ENCODE measurements at places on chromosomes 12 and 14. TPM values are rescaled to one million over a fixed set of nuclear protein-coding genes. Genes with fewer than 3 reads are reported as not detected.

Gene IL31
- total RNA-seq = 31.4 TPM

Gene OTOGL
- not detected for total RNA-seq

Gene PLCZ1
- total RNA-seq = not detected

Gene OLR1
- not detected for total RNA-seq
